ENCODE measurements at places on chromosomes 7 and 10.
A peak's percentile ranks its signal among the peaks of the same experiment; 100 is the strongest.

DNA sequence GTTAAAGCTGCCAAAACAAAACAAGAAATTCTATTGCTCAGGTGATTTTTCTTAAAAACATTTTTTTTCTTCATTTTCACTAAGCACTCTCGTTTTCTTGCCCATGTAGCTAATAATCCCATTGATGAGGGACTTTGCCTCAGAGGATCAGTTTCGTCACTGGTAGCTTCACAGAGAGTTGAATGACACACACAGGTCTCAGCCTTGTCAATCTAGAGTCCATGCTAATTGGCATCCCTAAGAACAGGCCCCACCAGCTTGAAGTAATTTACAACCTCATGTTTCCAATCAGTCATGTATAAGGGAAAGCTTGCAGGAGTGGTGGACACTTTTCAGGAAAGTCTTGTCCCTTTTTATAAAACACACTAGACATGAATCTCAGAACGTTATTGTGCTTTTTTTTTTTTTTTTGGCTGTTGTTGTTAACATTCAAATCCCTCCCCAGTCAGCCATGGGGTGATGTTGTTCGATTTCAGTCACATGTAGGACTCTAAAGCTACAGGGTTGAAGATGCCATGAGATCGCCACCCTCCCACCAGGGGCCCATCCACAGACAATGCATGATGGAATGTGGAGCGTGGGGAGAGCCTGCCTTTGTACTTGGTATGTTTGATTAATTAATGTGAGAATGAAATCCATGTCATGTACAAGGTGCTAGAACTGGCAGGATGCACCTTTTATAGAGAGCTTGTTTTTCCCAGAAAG, 232.4 kb upstream of the FZD8 start:
- DNase-seq, result no peak

DNA sequence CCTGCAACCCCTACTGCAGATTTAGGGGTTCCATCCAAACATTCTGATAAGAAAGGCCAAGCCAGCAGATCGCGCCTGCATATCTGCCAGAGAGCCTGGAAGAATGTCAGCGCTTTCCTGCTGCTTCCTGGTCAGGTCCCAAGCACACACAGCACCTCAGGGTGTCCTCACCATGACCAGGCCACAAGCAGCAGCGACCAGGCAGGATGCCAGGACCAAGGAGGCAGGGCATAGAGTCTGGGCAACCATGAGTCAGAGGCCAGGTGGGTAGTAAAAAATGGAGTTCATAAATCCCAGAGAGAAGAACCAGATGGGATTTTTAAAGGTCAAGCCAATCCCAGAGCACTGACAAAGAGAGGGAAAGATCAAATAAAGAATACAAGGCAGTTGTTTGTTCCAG, 5.5 kb upstream of the FAM131B start:
- no peak for DNase-seq

GRCh38 chr10:97475936-97476594, 22.2 kb downstream of the MMS19 start:
- no peak for DNase-seq

DNA sequence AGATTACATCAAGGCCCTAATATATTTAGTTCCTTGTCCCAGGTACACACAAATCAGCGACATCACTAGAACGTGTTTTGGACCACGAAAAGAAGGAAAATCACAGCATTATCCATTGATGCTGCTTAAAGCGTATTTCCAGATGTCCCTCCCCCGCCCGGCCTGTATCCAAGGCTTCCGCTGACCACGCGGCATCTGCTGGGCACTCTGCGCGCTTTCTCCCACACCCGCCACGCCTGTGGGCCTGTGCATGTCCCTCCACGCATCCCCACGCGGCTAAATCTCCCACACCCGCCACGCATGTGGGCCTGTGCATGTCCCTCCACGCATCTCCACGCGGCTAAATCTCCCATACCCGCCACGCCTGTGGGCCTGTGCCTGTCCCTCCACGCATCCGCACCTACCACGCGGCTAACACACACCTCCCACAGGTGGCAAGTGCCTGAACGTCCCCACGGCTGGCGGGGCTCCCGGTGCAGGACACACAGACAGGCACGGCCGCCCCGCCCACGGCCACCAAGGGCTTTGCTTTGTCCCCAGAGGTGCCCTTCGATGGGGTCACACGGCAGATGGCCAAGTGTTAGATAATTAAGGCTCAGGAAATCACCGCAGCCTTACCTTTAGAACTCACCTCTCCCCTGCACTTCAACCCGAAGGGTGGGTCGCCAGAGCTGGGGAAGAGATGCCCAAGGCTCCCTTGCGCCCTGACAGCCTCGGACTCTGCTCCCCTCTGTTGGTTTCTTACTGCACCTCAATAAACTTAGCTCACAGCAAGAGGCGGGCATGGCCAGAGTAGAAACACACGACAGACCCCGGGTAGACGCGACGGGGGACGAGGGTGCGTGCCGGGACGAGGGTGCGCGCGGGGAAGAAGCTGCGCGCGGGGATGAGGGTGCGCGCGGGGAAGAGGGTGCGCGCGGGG, 49.5 kb downstream of the DIP2C start:
- no peak for DNase-seq

GRCh38 chr10:50381642-50382041, 130.3 kb upstream of the ASAH2 start:
- no peak for DNase-seq

DNA sequence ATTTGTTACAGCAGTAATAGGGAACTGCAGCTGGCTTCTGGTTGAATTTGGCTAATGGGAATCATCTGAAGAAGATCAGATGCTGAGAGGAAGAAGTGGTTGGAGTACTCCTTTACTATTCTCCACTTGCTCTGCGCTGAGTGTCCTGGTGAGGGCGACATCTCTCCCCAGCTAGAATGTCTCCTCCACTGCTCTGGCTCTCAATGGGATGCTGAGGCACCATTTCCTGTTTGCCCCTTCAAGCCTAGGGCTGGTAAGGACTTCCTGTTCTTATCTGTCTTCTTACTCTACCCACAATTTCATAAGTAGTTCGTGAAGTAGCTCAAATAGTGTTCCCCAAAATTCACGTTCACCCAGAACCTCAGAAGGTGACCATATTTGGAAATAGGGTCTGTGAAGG, 43.2 kb upstream of the TES start:
- peak; percentile 64 for DNase-seq

DNA sequence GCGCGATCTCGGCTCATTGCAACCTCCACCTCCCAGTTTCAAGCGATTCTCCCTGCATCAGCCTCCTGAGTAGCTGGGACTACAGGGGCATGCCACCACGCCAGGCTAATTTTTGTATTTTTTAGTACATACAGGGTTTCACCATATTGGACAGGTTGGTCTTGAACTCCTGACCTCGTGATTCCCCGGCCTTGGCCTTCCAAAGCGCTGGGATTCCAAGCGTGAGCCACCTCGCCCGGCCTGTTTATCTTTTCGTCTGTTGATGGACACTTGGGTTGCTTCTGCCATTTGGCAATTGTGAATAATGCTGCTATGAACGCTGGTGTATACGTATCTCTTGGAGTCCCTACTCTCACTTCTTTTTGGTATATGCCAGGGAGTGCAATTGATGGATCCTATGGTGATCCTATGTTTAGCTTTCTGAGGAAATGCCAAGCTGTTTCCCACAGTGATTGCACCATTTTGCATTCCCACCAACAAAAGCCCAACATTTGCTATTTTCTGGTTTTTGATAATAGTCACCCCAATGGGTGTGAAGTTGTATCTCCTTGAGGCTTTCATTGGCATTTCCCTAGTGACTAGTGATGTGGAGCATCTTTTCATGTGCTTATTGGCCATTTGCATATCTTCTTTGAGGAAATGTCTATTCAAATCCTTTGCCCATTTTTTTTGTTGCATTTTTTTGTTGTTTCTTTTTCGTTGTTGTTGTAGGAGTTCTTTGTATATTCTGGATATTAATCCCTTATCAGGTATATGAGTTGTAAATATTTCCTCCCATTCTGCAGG, 3.5 kb downstream of the ANTXRL start:
- no peak for DNase-seq

DNA sequence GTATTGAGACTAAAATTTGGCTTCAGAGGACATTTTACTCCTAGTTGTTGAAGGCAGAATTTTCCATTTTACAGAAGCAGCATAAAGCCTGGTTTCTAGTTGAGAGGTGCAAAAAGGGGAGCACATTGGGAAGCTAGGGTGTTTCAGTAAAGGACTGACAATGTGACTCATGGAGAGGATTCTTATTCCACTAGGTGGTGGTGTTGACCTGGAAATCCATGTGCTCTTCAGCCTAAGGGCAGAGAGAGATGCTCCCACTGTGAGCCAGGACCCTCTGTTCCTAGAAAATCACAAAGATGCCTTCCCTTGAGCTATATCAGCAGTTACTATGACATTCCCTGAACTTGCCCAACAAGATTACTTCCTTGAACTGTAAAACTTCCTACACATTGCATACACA, 687.8 kb downstream of the IPMK start:
- DNase-seq, result peak; percentile 3

DNA sequence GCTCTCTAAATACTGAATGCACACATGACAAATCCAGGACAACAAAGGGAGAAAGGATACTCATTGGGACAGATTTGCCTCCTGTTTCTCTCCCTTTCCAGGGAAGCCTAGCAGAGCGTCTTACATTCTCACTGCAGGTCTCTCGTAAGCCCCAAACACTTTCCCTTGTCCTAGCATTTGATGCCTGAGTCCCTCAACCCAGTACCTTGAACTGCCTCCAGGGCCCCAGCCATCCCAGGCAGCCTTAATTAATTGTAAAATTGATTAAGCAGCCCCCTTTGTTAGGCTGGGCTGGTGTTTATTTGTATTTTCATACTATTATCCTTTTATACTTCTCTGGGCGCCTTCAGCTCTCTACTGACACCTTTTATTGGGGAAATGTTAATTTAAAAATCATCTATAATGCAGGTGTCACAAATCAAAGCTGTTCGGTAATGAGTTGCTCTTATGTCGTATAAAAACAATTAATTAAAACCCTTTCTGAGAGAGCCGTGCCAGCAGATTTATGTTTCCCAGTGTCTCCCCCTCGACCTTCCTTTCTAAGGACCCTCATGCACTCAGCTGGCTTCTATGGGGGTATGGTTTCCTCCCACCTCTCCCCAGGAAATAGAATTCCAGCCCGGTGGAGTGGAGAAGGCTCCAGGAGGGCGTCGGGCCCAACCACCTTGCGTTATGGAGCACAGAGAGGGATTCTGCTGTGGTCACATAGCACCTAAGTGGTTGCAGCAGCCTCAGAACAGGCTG, 243.8 kb downstream of the RPS24 start:
- DNase-seq, result no peak

DNA sequence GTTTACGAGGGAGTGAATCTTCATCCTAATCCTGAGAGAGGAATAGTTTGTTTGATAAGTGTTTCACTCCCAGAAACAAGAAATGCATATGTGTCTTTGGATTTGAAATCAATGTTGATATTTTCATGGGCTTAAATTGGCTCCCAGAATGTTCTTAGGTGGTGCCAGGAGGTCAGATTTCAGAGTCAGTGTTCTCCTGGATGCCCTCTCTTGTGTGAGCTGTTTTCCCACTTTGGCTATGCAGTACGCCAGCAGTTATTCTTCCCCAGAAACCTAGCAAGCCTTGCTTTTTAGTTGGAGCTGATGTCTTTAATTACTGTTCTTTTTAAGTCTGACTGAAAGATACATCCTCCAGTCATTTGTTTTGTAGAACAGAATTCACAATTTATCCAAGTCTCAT, 291.4 kb downstream of the DNAJB9 start:
- DNase-seq, result no peak

DNA sequence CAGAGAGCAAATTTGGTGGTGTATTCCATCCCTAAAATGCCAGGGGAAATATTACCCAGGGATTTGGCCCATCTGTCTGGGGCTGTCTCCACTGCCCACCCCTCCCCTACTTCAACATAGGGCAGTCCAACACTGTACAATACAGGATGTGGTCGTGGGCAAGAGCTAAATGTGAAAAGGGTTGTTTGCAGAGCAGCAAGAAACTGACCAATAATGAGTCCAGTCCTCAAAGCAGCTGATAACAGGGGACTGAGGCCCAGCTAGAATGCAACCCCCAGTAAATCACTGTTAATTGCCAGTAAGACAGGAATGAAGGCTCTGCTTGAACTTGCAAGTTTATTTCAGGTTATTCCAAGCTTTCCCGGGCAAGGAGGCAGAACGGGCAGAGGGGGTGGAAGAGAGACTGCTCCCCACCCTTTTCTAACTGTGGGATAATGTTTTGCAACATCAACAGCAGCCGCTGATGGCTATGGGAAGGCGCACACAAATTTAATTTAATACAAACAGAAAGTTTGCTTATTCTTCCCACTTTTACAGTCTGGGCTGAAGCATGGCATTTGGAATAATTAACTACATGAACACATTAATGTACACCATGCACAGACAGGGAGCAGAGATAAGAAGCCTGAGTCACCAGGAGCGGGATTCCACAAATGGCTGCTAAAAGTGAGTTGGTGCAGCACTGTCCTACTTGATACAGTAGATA, 36.8 kb downstream of the AFAP1L2 start:
- DNase-seq, result no peak

GRCh38 chr7:121505540-121506182, 109.6 kb upstream of the FAM3C start:
- no peak for DNase-seq

GRCh38 chr10:104913390-104913789, 272.3 kb downstream of the SORCS3 start:
- DNase-seq, result no peak

DNA sequence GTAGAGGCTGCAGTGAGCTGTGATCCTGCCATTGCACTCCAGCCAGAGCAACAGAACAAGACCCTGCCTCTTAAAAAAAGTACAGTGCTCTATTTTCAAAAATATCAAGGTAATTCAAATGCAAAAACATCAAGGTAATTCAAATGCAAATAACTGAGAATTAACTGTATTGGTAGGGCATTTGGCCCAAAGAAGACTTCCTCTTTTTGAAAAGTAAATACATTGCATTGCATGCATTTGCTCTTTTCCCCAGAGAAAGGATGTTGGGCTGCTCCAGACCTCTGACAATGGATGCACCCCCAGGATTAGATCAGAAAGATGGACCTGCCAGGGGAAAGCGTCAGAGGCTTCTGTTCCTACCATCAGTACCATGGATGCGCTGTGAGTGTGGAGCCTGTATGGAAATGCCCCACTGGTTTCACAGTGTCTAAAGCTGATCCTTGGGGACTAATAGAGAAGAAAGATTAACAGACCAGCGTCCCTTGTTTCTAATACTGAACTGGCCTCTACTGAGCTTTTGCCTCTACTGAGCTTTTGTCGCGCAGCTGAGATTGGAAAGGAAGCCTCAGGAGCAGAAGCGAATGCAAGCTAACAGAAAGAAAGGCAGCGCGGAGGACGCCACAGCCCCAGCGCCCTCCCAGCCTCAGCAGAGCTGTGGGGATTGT, 93.5 kb upstream of the LYZL2 start:
- DNase-seq, result no peak

DNA sequence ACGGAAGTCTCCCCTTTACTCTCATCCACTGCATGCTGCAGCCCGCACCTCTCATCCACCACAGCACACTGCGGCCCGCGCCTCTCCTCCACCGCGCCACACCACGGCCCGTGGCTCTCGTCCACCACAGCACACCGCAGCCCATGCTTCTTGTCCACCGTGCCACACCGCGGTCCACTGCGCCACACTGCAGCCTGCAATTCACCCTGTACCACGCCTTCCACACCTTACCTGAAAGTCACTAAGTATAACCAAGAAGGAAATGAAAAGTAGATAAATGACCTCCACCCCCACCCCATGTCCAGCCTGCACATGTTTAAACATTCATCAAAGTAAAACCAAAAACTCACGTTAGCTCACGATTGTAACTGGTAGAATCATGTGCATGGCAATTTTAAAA, 176.1 kb downstream of the DIP2C start:
- no peak for DNase-seq
